ENCODE measurements at places on chromosomes 5 and 9.

DNA sequence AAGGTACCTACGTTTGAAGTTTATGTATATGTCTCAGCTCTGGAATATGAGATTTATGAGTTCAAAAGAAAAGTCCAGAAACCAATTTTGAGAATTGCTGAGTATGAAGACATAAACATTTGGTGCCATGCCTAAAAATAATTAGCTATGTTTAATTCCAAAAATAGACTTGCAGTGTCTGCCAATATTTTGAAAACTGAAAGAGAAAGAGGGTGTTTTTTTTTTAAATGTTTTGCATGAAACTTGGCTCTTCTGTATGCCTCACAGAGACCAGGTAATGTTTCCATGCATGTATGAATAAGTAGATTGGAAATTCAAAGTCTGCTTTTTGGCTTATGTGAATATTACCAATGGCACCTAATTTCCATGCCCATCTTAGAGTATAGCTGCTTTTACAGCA, 634.4 kb upstream of the C9orf72 start:
- ATAC-seq: peak; percentile 36

- ATAC-seq: no peak
These were observed 36.6 kb upstream of the FBXL7 start for GRCh38 chr5:15463231-15463980.

DNA sequence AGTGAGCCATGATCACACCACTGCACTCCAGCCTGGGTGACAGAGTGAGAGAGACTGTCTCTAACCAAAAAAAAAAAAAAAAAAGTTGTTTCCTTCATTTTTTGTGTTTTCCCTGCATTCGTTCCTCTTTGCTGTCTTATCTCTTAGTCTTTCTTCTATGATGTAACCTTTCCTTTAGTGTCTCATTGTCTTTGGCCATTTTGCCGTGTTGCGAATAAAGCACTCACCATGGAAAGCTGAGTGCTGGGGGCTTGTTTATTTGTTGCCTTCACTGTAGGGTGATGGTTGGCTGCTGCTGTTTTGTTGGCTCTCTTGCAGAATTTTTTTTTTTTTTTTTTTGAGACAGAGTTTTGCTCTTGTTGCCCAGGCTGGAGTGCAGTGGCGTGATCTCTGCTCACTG, 7.7 kb downstream of the EHMT1 start:
- ATAC-seq: no peak

DNA sequence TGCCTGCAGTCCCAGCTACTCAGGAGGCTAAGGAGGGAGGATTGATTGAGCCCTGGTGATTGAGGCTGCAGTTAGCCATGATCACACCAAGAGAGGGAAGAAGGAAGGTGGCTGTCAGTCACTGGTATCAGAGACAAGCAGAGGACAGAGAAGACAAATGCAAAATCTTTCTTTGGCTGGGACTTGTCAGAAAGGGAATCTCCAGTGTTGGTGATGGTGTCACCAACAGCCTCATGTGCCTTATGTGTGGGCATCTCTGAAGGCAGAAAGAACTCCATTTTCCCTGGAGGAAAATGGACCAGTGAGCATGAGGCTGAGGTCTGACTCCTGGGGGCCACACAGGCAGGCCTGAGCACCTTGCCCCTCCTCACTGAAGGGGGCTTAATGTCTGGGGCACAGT, 12.1 kb upstream of the RNF183 start:
- ATAC-seq: no peak

GRCh38 chr5:42718591-42718990, 38.0 kb upstream of the CCDC152 start:
- no peak for ATAC-seq

- ATAC-seq: peak; percentile 40
These were observed 24.5 kb downstream of the PRRC2B start for GRCh38 chr9:131418143-131419025.

GRCh38 chr9:13580760-13581159, 301.3 kb upstream of the MPDZ start:
- no peak for ATAC-seq

GRCh38 chr5:167415779-167416746, 875.4 kb upstream of the WWC1 start:
- ATAC-seq: no peak

DNA sequence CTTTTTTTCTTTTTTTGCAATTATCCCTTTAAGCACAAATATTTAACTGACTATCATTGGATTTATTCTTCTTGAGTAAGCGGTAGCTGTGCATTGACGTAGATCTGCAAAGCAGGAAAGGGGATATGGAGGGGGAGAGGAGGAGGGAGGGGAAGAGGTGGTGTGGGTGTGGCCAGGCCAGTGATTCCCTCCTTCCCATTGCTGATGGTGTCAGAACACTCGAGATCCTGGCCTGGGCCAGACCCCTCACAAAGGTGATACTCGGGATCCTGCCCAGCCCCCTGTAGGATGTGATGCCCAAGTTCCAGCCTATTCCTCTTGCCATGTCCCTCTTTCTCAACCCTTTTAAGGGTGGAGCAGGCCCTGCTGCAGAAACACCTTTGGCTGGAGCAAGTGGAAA, 9.9 kb downstream of the SLC36A3 start:
- no peak for ATAC-seq

- no peak for ATAC-seq
These were observed 176.1 kb downstream of the HSPA4 start for GRCh38 chr5:133227897-133228296.

GRCh38 chr5:55850839-55851674, at the start of gene IL31RA:
Gene IL31RA, plus strand, starts transcription at chr5:55851357. Its CDS starts 214 bp downstream, at chr5:55851571.
- ATAC-seq: no peak

- ATAC-seq: no peak
These were observed 3.1 kb downstream of the CAMK4 start for GRCh38 chr5:111227226-111227782.

DNA sequence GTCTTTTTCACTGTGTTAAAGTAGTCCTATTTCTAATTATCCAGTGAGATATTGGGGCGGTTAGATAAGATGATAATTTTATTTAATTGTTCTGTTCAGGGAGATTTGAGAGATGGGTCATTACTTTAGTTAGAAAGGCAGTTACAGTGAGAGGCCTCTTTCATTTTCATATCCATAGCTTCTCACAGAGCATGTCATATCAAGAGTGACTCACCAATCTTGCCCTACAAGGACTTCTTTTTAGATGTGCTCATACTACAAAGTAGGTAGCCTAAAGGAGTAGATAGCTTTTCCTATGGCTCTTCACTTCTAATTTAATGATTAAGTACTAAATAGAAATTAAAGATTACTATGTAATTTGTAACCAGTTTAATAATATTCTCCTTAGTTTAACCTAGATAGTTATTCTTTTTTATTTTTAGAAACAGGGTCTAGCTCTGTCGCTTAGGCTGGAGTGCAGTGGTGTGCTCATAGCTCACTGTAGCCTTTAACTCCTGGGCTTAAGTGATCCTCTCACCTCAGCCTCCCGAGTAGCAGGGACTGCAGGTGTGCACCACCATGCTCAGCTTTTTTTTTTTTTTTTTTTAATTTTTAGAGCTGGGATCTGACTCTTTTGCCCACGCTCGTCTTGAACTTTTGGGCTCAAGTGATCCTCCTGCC, 71.0 kb downstream of the FER start:
- ATAC-seq: no peak

- ATAC-seq: no peak
These were observed 52.9 kb upstream of the DHFR start for GRCh38 chr5:80707645-80708044.

DNA sequence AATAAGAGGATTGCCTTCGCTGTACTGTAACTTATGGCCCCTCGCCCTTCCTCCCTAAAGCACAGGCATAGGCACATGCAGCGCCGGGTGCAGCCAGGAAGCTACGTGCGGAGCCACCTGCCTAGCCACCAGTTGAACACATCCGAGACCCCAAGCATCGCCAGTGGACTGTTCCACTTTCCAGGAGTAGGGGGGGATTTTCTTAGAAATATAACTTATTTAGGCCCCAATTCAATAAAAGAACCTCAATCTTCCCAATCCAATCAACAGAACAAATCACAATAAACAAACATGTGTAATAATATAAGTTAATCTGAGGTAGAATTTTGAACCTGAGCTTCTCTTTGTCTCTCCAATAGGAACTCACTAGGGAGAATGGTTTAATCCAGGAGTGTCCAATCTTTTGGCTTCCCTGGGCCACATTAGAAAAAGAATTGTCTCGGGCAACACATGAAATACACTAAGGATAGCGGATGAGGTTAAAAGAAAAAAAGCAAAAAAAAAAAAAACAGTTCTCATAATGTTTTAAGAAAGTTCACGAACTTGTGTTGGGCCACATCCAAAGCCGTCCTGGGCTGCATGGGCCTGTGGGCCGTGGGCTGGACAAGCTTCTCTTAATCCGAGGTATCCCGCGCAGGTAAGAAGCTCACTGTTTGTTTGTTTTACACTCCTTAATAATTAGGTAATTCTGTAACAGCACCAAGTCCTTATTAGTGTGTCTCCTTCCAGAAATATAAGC, 22.0 kb upstream of the NIPBL start:
- no peak for ATAC-seq

- no peak for ATAC-seq
These were observed 59.8 kb upstream of the ANXA1 start for GRCh38 chr9:73091909-73092308.

DNA sequence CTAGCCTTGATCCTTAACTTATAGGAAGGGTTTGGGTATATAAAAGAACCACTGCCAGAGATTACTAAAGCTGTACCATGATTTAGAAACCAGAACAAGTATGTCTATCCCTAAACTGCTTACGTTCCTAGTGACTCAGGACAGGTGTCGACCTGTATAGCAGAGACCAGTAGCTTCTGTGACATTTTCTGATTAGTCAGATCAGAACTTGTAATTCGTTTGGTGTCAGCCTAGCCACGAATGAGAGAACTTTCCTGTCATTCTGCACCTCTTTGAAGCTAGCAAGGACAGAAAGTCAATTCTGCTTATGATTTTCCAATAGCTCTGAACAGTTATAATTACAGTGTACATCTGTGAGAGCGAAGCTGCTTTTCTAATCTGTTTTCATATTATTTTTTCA, 39.5 kb downstream of the PRKACG start:
- no peak for ATAC-seq

GRCh38 chr5:113194125-113194524, 217.5 kb downstream of the DCP2 start:
- no peak for ATAC-seq

- ATAC-seq: peak; percentile 95
These were observed at the start of gene SLC35D2 for GRCh38 chr9:96383165-96383942. Gene SLC35D2, minus strand, starts transcription at chr9:96383711. Its CDS starts 77 bp downstream, at chr9:96383634.

DNA sequence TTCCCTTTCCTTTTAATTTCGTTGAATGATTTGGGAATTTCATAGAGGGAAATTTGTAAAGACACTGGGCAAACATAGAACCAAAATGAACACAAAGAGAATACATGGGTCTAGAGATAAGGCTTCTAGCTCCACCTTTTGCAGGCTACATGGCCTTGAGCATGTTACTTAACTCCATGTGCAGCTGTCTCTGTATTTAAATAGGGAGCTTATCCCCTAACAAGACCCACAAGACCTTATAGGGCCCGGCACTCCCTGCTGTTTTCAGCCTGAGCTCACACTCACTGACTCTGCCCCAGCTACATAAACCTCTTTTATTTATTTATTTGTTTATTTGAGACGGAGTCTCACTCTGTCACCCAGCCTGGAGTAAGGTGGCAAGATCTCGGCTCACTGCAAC, 30.6 kb upstream of the TLE1 start:
- no peak for ATAC-seq

DNA sequence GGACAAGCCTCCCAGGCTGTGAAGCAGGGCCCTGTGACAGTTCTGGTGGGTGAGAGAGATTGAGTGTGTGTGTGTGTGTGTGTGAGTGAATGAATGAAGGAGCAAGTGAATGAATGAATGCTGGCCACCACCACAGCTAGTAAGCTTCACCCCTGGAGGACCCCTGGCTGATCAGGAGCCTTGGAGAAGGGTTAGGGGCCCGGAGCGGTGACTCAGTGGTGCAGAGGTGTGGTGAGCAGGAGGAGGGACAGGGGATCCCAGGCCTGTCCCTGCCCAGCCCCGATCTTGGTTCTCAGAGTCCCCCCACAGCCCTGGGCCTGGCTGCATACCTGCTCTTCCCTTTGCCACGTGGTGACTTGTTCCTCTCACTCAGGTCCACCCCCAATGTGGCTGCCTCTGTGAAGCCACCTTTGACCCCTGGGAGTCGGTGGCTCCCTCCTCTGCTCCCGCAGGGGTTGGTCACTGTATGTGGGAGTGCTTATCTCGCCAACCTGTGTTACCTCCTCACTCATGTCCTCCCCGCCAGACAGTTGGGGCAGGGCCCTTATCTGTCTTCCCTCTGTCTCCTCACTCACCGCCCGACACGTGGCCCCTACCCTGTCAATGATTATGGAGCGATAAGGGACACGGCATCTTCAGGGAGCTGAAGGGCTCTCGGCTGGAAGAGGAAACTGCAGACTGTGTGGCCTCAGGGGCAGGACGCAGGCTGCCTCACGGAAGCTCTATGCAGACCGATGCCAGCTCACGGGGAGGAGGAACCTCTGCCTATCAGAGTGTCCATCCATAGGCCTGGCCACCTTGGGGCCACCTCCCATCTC, 99.9 kb upstream of the PITX1 start:
- no peak for ATAC-seq

- no peak for ATAC-seq
These were observed 45.6 kb upstream of the SLC25A51 start for GRCh38 chr9:37949576-37949975.

GRCh38 chr9:1039589-1039988, 10.6 kb upstream of the DMRT2 start:
- no peak for ATAC-seq

DNA sequence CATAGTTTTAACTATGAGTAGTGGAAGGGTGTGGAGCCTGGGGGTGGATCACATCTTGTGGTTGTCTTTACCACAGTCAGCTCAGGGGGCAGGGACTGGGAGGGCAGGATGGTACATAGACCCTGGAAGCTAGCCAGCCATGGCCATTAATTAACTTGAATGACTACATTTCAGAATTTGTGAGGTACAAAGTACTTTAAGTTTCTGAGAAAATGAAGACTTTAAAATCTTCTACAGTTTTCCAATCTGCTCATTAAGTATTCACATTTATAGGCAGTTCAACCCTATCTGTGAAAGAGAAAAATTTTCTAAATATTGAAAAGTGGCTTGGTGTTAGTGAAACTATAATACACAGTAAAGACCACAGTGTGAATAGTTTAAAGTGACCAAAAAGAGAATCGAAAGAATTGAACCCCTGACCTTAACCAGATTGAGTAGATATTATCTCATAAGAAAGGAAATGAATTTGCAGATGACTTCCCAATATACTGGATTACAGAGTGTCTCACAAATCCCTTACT, 234.2 kb upstream of the MEF2C start:
- no peak for ATAC-seq
